ENCODE measurements at places on chromosomes 12 and 14.

- no peak for DNase-seq
Observed at GRCh38 chr12:49212572-49212971, 23.7 kb upstream of the TUBA1A start.

DNA sequence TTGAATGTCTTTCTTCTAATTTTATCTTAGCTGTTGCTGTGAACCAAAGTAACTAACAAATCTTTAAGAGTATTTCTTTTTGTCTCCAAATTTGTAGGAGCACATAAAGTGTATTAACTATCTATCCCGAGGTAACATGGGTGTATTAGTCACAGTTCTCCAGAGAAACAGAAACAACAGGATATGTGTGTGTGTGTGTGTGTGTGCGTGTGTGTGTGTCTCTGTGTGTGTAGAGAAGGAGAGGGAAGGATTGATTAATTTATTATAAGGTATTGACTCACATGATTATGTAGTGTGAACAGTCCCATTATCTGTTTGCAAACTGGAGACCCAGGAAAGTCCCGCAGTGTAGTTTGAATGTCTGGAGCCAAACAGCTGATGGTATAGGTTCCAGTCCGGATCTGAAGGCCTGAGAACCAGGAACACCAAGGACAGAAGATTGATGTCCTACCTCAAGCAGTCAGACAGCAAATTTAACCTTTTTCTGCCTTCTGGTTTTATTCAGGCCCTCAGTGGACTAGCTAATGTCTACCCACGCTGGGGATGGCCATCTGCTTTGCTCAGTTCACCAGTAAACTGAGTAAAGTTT, 14.4 kb downstream of the G2E3 start:
- no peak for DNase-seq

DNA sequence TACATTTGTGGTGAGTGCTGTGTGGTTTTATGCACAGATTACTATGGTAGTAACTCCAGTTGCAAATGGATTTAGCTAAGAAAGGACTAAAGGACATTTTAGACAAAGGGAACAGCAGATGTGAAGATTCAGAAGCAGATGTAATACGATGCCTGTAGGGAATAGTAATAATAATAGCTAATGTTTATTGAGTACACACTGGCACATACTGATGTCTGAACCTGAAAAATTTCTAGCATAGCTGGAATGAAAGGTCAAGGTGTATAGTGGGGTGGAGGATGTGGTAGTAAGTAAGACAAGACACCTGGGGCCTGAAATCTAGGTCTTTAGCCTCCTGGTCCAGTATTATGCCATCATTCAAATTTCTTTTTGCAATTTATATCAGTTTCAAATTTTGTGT, 54.3 kb upstream of the LRTM2 start:
- DNase-seq: no peak

- no peak for DNase-seq
Observed at GRCh38 chr12:122545855-122546254, 18.8 kb downstream of the KNTC1 start.

DNA sequence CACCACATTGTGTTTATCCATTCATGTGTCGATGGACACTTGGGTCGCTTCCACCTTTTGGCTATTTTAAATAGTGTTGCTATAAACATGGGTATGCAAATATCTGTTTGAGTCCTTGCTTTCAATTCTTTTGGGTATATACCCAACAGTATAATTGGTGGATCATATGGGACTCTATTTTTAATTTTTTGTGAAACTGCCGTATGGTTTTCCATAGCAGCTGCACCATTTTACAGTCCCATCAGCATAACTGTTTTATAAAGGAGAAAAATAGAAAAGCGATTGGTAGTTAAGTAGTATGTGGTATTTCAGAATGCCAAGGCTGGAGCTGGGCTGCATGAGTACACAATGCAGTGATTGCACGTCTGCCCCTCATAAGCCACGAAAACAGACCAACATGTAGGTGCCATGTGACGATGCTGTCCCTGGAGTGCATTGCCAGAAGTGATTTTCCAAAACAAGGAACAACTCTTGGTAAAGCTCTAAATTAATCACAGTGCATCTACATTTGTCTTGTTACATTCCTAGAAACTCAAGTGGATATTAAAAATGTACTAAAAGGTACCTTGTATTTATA, 83.5 kb downstream of the C12orf75 start:
- no peak for DNase-seq

- no peak for DNase-seq
Observed at GRCh38 chr14:60344751-60345150, 95.7 kb downstream of the PPM1A start.

GRCh38 chr12:56581418-56582145, 48.5 kb downstream of the BAZ2A start:
- DNase-seq: no peak

DNA sequence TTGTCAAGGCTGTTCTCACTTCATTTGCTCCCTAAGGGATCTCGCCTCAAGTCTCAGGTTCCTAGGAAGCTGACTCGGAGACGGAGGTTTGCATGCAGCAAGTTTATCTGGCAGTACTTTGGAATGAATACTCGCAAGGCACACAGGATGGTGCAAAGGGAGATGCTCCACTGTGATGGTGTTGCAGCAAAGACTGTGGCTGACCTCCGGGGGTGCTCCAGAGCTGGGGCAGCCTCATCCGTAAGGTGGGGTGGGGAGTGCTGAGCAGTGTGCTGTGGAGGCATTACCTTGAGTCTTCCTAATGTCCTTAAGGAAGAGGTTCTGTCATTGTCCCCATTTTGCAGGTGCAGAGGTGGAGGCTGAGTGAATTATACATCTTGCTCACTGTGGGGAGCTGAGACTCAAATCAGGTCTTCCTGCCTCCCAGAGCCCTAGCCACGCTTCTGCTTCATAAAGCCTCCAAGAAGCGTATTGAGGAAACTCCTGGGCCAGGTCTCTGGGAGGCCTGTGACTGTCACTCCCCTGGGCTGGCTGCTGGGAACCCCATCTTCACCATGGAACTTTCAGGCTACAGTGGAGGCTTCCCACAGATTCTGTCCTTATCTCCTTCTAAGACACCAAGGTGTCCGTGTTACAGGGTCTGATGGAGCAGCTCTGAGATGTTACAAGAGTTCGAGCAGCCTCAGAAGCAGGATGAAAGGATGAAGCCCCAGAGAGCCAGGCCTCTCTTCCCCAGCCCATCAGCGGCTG, 39.5 kb downstream of the GALNT16 start:
- DNase-seq: no peak

DNA sequence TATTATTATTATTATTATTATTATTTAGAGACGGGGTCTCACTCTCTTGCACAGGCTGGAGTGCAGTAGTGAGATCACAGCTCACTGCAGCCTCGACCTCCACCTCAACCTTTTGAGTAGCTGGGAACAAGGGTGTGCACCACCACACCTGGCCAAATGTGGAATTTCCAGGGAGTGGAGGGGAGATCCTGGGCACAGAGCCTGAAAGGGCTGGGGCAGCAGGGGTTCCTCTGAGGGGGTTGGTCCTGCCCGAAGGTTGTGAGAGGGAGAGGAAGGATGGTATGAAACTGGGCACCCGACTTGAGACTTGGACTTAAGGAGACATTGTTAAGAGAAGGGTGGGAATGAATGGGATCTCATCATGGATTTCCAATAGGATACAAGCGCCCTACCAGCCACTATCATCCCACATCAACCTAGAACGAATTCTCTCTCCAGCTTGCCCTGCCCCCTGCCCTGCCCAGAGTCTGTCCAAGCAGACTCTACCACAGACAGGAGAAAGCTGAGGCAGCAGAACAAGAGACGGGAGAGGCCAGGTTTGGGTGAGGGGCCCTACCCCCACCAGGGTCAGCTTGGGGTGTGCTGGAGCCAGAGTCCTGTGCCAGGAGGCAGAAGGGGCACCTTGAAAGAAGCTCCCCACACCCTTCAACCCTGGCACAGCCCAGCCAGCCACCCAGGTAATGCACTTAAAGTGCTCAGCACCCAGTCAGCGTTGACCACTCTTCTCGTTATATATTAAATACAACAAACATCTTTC, 2.4 kb upstream of the DYNC1H1 start:
- no peak for DNase-seq

DNA sequence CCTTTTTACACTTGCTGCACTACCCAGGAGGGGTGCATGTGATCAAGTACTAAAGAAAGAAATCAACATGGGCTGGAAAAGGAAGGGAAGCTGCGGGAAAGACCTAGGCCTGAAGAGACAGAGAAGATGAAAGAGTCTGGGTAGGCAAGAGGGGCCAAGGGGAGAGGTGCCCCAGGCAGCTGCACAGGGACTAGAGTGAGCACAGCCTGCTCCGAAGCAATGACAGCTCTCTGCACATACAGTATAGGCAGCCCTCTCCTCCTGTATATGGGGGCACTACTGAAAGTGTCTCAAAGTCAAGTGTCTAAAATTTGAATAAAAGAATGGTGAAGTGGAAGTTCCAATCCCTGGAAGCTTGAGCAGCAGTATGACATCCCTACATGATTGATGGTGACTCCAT, 112.0 kb downstream of the TMTC1 start:
- no peak for DNase-seq

- no peak for DNase-seq
Observed at GRCh38 chr14:103188810-103189480, 65.7 kb downstream of the TNFAIP2 start.

DNA sequence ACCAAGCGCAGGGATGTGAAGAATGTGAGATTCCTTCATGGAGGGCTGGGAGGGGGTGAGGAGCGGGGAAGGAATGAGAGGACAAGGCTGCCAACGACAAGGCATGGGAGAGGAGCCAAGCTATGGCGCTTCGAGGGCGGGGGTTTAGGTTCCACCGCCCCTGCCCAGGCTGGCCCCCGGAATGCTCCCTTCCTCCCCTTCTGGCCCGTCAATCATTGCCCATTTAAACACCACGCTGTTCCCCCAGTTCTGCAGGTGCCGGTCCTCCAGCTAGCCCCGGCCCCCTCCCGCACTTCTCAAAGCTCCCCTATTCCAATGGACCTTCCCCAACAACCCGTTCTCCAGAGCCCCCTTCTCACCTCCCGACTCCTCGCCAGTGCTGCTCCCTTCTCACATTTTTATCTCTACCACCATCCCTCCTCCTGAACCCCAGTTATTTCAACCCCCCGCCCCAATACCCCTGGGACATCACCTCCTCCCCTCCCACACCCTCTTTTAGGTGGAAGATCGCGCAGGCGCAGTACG, 428 bp downstream of the RNF41 start:
- no peak for DNase-seq
